ENCODE measurements at places on chromosomes 4 and X.

- no peak for DNase-seq
These were observed 229.1 kb upstream of the FSTL5 start for GRCh38 chr4:162392946-162393345.

DNA sequence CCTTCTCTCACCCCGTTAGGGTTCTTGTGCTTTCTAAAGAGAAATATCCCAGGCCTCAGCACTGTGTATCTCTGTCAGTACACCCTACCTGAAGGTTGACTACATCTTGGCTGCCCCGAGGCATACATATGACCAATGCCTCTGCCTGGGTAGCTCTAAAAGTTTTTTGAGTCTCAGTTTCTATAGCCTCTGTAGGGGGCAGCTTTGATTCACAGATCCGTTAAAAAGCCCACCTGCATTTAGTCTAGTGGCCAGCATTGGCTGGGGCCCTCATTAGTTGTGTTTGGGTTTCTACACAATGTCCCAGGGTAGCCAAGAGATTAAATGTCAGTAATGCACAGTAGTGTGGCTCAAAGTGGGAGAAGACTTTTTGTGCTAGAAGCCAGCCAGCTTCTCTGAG is 151.1 kb downstream of the CFAP299 start:
- DNase-seq, result no peak

DNA sequence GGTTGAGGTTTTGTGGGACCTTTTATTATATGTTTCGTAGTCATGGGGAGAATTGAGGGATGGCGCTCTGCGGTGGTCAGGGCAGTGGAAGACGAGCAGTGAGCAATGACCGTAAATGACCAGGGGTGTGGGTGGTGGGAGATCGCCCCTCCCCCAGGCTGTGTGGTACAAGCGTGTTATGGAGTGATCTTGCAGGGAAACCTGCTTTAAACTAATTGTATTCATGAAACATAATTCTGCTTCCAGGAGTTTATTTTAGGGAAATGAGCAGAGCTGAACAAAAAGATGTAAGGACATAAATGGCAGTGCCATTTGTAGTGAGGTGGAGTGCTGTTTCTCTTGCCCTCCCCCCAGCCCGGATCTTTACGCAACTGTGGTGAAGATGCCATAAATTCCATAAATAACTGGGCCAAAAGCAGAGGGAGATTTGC is 20.2 kb downstream of the GYG2 start:
- peak; percentile 50 for DNase-seq

DNA sequence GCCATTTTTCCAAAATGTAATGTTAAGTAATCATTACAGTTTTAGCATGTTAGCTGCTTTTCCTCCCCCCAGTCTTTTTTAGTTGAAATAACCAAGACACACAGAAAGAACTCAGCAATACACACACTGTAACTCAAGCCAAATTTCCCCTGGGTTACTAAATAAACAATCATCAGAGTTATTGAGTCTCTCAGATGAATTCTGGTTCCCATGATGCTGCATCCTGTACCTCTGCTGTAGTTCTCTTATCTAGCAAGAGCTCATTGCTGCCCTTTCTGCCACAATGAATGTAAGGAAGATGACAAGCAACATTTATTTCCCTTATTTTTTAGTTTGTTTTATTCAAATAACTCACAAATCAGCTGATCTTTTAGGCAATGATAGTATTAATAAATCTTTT is 185.1 kb downstream of the ARHGAP6 start:
- DNase-seq, result no peak

DNA sequence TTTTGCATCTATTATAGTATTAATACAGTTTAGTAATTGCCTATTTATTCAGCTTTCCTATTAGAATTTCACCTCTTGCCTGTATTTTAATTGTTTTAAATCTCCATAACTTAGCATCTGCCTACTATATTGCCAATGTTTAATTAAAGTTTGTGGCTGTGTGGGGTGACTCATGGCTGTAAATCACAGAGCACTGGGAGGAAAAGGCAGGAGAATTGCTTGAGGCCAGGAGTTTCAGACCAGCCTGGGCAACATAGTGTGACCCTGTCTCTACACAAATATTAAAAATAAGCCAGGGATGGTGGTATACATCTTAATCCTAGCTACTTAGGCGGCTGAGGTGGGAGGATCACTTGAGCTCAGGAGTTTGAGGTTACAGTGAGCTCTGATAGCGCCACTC is 14.5 kb upstream of the CCSER1 start:
- DNase-seq, result no peak

GRCh38 chr4:11079171-11079570 is 349.5 kb downstream of the HS3ST1 start:
- DNase-seq, result peak; percentile 1

- no peak for DNase-seq
These were observed 55.2 kb downstream of the TRMT44 start for GRCh38 chr4:8495803-8496202.

GRCh38 chr4:158778156-158778711 is 9.4 kb downstream of the FNIP2 start:
- no peak for DNase-seq

GRCh38 chr4:68360231-68360968 is 10.5 kb upstream of the YTHDC1 start:
- no peak for DNase-seq

DNA sequence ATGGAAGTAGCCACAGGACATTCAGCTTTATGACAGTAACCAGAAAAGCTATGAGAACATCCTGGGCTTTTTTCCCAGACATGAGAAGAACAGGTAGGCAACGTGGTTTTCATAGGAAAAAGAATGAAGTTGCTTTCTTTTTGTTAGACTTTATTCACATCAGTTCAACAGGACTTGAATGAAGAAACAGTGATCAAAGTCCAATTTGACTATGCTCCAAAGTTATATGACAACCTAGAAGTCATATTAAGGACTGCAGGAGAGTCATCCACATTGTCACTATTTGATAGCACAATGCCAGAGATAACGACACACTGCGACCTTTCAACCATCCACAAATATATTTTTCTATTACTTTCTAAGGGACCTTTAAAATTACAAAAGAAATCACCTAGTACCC is 39.2 kb upstream of the PRDX4 start:
- DNase-seq, result no peak

- DNase-seq, result peak; percentile 65
These were observed 16.9 kb upstream of the ANOS1 start for GRCh38 chrX:8748855-8749254.

DNA sequence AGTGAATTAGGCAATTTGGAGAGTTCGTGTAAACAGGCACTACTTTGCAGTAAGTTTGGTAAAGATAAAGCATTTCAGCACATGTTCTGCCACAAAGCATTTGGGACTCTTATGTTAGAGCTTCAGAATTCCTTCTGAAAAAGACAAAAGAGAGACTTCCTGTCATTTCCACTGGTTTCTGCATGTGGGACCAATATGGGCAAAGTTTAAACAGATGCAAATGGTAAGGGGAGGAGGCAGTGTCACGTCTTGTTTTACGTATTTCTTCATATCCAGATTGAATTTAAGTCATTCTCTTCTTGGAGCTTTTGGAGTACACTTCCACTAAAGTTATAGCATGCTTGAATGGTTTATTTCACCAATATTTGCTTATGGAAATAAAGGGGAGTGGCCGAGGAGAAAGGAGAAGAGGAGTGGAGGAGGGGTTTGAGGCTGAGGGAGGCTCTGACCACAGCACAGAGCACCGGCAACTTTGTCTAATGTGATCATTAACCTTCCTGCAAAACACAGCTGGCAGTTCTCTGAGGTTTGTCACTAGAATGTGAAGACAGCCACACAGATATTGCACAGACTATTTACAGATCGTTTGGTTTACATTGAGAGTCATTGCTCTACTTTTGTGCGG is at the start of gene APELA:
TSS of gene APELA (plus strand) at position 479 of the 625 bp plus-strand sequence. CDS start 154 bp downstream, outside the sequence.
- DNase-seq, result no peak

DNA sequence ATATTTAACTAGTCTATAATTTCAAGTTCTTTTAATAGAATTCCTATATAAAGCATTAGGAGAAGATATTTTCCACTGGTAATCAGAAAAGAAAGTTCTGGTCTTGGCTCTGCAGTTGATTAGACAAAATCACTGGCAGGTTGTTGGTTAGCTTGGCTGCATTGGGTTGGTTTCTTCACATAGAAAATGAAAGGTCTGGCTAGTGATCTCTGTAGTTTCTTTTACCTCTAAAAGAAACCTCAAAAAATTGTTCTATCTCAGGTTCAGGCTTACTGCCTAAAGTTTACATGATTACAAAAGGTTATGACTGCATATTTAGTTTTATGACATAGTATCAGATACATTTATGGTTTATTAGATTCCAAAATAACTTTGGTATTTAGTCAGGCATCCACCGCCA is 95.8 kb upstream of the NAP1L5 start:
- DNase-seq, result no peak

GRCh38 chr4:182917182-182918043 is at the start of gene DCTD:
Gene DCTD, minus strand, starts transcription at chr4:182917386. Its CDS starts 1,818 bp downstream, at chr4:182915568.
- DNase-seq, result peak; percentile 79

- no peak for DNase-seq
These were observed 13.1 kb downstream of the NAT8L start for GRCh38 chr4:2071912-2072867.

DNA sequence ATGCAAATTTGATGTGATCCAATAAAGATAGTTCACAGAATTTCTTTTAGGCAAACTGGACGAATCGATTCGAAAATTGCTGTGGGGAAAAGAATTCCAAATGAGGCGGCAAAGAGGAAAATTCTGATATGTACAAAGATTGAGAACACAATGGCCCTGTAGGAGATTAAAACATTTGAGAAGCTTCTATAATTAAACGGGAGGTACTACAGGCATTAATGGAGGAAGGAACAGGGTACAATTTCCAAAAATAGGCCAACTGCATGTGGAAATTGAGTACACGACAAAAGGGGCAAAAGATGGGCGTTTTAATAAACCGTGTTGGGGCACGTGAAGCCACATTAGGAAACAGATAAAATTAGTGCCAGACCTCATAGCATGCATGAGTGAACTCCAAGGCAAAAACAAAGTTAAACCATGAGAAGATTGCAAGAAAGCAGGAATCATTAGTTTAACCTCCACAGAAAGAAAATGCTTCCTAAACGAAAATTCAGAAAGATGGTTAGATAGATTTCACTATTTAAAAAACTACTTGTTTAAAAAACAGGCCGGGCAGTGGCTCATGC is 68.4 kb downstream of the DHRSX start:
- DNase-seq, result no peak

DNA sequence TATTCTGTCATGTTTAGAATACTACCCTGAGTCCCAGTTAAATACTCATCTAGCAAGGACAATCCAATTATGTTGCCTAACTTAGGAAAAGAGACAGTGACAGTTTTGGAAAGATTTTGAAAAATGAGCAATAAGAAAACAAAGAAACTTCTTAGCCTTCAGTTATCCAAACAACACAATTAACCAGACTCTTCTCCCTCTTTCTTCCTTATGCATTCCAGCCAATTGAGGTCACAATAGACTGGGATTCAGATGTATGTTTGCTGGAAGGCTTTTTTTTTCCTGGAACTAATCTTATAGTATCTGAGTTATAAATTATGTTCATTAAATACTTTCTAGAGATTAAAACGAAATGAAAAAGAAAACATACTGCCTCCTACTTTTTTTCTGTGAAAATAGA is 109.6 kb downstream of the GUCY2F start:
- DNase-seq, result no peak

DNA sequence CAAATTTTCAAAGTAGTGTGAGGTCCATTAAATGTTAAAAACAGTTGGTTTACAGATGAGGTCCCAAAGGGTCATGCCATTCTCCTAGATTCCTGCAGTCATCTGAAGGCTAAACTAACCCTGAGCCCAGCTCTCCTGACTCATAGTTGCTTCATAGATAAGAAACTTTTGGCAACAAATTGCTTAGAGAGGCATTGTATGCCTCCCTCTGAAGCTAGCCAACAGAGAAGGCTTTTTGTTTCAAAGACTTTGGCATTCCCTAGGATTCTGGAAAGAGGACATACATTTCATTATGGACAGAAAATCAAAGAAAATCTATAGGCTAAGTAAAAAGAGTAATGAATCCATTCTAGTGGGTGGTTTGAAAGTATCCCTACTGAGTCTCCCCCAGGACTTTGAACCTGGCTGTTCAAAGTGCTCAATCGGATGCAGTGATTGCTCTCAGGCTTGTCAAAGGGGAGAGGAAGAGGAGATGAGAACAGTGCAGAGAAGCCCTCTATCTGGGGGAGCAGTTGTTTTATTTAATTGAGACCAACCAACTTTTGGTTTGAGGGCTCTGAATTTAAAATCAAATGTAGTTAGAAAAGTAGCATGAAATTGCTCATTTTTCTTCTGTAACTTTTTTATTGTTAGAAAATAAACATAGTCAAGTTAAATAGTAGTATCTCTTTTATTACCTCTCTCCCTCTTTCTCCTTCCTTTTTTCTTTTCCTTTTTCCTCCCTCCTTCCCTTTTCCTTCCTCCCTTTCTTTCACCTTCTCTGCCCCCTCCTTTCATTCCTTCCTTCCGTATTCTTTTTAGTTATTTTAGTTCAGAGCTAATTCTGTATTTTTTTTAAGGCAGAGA is 72.3 kb upstream of the ZNF518B start:
- no peak for DNase-seq

DNA sequence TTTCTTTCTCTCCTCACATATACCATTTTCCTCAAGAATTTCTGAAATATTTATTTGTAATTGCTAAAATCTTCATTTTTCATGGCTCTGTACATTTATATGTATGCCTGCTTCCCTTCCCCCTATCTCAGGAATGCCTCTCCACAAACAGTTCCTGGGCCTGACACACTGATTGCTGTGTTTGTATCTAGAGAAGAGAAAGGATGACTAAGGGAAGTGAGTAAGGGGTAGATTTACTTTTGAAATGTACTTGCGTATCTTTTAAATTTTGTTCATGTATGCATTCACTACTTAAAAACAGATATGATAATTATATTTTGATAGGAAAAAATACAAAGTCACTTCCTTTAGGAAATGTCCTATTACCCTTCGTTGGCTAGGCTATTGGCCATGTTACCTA is 790.8 kb downstream of the PCDH18 start:
- DNase-seq, result peak; percentile 9

GRCh38 chr4:15778289-15779241 is at the start of gene CD38:
Gene CD38, plus strand, starts transcription at chr4:15778328. Its CDS starts 87 bp downstream, at chr4:15778415.
- peak; percentile 9 for DNase-seq

DNA sequence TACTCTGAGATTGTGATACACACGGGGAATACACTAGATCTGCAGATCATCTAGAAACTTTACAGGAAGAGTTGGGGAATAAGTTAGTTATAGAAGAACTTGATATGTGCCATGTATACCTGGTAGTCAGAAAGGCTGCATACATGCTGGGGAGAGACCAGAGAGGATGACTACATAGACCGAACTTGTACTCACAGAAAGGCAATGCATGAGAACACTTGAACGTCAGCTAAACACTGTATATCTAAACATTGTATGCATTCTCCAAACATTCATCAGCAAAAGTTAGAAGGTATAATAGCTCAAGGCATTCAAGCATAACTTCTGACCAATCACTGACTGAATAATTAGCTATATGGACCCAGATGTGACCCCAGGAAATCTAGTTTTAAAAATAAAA is 78.0 kb upstream of the PDHA2 start:
- DNase-seq, result no peak

- no peak for DNase-seq
These were observed 101.0 kb downstream of the ADGRA3 start for GRCh38 chr4:22414833-22415232.

- DNase-seq, result no peak
These were observed 22.8 kb upstream of the ARHGAP24 start for GRCh38 chr4:85452058-85452731.

- DNase-seq, result no peak
These were observed 11.0 kb downstream of the DHRSX start for GRCh38 chrX:2489446-2490445.

- DNase-seq, result peak; percentile 97
These were observed 28.6 kb downstream of the RNF175 start for GRCh38 chr4:153731239-153731638.

Measured in foreskin fibroblast (primary cell).